ENCODE measurements at places on chromosomes 7 and 10.

GRCh38 chr10:22285130-22285529 lies 31.1 kb upstream of the COMMD3 start:
- DNase-seq = no peak

- DNase-seq = no peak
Observed at GRCh38 chr7:90173127-90173844, 19.0 kb downstream of the STEAP1 start.

GRCh38 chr7:140518370-140519006 lies 39.2 kb upstream of the MKRN1 start:
- DNase-seq = no peak

- peak; percentile 93 for DNase-seq
Observed at GRCh38 chr7:47795631-47796030, 152.6 kb downstream of the PKD1L1 start.

DNA sequence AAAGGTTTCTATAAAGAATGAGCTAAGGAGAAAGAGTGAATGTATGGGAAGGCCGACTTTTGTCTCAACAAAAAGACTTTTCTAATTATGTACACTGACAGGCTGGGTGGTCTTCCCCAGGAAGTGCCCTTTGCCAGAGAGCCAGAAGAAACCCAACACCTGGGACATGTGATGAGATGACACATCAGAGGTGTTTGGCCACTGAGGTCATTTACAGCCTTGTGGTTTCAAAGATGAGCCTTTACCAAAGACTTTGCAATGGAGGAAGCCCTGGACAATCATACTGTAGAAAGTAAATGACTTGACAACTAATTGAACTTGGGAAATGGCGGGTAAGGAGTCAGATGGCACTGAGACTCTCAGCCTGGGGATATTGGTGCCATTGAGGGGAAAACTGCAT lies 3.4 kb upstream of the NRG3 start:
- no peak for DNase-seq

- no peak for DNase-seq
Observed at GRCh38 chr7:43198599-43199090, 86.2 kb downstream of the HECW1 start.

- no peak for DNase-seq
Observed at GRCh38 chr10:49318028-49318427, 19.1 kb downstream of the C10orf71 start.

GRCh38 chr7:123096434-123096833 lies 100.9 kb upstream of the TAS2R16 start:
- DNase-seq = no peak

- no peak for DNase-seq
Observed at GRCh38 chr7:158588878-158589442, 1.3 kb upstream of the PTPRN2 start.

- DNase-seq = peak; percentile 54
Observed at GRCh38 chr7:16644636-16645592, 640 bp downstream of the ANKMY2 start.

DNA sequence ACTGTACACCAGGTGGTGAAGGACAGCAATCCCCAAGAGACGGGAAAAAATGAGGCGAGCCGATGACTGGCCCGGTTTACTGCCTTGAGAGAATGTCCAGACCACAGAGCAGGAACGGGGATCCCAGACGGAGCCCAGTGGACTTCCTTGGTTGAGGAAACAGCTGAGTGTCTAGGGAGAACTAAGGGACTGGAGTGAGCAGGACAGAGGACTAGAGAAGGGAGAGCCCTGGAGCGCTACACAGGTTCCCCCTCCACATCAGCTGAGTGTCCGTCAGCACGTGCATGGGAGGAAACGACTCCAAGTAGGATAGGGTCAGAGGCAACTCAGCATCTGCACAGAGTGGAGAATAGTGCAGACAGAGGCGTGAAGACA lies 7.1 kb upstream of the WDR86 start:
- DNase-seq = no peak

DNA sequence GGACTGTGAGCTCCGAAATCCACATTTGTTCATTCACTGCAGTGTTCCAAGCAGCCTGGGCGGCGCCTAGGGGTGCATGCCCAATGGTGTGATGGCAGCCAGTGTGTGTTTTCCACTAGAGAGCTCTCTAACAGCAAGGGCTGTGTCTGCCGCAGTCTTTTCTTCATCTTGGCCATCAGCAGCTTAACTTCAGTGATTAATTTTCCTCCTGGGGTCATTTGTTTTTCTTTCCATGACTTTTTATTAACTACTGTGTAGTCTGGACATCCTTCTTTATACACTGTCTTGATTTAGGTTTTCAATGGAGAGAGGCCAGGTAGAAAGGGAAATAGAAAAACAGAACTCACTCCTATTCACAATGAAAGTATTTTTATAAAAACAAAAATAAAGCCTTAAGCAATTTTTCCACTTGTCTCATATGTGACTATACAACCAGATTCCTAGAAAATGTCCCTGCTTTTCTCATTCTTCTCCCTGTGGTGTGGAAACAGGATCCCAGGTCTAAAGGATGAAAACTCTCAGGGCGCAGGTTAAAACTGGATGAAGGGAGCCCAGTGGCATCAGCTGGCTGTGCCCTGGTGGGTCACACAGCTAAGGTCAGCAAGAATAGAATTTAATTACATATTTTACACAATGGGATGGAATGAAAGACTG lies 176.8 kb downstream of the PKD1L1 start:
- no peak for DNase-seq

- peak; percentile 55 for DNase-seq
Observed at GRCh38 chr10:47020471-47020870, 109.2 kb downstream of the PTPN20 start.

- no peak for DNase-seq
Observed at GRCh38 chr7:25124465-25125136, 459 bp downstream of the CYCS start.

DNA sequence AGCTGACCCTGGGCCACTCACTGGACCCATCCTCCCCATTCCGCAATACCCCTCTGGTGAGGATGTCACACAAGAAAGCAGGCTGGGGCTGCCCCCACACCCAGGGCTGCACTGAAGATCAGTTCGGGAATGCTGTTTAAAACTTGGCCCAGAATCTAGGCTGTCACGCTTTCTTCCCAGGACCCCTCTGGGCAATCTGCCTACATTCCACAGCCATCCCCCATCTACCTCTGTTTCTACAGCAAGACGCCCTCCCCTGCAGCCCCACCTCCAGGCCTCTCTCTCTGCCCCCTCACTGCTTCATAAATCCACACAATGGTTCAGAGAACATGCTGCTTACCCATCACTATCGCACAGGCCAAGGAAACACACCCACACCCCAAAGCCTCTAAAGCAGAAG lies 36.1 kb downstream of the XPNPEP1 start:
- no peak for DNase-seq

- peak; percentile 42 for DNase-seq
Observed at GRCh38 chr7:135853499-135853898, 104.9 kb upstream of the FAM180A start.

DNA sequence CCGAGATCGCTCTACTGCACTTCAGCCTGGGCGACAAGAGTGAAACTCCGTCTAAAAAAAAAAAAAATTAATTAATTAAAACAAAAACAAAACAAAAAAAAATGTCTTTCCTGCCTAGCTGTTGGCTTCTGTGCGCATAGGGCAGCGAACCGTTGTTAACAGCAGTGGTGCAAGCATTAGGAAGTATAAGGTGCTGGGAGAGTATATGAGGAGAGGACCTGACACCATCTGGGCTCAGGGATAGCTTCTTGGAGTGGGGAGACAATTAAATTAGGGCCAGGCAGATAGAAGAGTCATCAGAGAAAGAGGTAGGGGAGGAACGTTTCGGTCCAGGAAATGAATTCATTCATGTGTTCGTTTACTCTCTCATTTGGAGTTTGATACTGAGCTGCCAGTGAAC lies 46.2 kb upstream of the EZH2 start:
- no peak for DNase-seq

DNA sequence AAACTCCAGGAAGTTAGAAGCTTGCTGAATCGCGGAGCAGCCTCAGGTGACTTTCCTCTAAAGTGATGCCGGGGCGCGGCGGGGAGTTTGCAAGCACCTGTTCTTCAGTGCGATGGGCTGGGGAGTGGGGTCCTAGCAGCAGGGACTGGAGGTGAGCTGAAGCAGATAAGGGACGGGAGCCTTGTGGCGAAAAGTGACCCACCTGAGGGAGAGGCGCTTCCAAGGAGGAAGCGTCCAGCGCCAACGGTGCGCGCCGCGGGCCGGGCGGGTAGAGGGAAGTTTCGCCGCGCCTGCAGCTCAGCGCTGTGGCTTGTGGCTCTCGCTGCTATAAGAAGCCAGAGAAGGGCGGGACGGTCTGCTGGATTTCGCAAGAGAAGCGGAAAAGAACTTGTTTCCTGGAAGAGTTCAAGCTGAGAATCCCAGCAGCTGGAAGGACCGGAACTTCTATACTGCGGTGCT lies at the start of gene STEAP4:
Gene STEAP4, minus strand, starts transcription at position 305 of the 459 bp plus-strand sequence. CDS start 22,625 bp downstream, outside the sequence.
- no peak for DNase-seq

- DNase-seq = no peak
Observed at GRCh38 chr10:88062385-88062784, 199.0 kb downstream of the PTEN start.

DNA sequence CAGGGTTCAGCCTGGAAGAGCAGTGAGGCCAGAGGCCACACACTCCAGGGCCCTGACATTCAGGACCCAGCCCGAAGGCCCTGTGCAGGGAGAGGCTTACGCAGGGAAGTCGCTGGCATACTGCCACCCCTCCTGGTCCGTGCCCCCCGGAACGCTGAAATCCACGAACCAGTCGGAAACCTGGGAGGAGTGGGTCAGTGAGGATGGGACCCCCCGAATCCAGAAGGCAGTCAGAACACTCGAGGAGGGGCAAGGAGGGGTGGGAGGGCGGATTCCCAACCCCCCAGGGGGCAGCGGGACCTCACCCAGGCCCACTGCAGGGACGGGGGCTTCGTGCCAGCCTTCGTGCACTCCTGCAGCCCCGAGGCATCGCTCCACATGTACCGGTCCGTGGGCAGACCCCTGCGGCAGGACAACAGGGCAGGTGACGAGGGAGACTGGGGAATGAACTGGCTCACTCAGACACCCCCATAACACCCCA lies 13.5 kb downstream of the BHLHA15 start:
- DNase-seq = no peak

DNA sequence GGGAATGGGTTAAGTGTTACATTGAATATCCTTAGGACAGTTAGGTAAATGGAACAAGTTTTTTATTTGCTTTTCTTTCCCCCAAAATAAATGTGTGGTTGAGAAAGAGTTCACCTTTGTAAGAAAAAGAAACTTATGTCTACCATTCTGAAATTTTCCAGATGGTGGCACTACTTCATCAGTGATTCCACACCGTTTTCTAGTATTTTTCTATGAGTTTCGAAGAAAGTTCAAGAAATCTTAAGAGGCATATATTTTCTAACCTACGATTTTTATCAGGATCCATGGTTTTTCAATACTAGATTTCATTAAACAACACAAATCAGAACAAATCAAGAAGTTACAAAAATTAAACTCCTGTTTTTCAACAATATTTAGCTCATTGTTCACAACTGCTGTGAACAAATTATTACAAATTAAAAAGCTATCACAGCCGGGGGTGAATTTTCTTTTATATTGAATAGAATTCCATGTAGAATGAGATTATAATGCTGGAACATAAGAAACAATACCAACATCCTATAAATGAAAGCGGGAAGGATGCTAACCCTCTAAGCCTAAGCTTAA lies 163.1 kb upstream of the NPVF start:
- peak; percentile 11 for DNase-seq

DNA sequence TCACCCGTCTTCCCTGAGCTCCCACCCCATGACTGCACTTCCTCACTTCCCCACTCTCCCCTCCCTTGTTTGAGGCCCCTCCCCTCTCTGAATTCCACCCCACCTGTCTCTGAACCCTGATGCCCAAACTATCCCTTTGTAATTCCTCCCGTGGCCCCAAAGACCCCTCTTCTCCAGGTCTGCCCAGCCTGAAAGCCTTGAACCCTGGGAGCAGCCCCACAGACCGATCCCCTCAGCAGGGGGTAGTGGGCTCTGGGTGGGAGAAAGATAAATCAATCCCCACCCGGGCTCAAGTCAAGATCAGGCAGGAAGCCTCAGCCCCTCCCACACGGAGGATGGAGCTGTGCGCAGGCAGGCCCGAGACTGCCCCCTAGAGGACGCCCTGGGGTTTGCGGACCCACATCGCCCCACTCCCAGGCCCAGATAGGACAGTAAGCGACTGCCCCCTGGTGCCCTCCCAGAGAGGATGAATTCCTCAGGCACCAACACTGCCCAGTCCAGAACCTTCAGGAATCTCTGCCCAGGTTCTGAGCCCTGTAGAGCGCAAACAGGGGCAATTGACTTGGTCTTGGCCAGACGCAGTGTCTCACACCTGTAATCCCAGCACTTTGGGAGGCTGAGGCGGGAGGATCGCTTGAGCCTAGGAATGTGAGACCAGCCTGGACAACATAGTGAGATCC lies 11.7 kb downstream of the HSPB1 start:
- peak; percentile 86 for DNase-seq

DNA sequence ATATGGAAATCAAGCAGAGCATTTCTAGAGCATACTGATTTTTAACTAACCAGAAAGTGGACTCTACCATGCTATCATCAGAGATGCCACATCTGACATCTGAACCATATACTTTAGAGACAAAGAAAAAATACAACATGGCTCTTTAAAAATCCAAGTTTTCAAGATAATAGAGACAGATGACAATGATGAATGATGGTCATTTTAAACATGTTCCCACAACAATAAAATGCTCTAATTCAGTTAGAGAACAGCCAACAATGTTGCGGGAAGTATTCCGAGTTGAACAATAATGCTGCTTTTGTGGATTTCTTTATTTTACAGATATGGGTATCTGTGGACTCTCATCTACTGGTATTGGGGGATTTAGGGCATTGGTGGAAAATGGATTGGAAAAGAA lies 52.8 kb downstream of the PRTFDC1 start:
- no peak for DNase-seq

DNA sequence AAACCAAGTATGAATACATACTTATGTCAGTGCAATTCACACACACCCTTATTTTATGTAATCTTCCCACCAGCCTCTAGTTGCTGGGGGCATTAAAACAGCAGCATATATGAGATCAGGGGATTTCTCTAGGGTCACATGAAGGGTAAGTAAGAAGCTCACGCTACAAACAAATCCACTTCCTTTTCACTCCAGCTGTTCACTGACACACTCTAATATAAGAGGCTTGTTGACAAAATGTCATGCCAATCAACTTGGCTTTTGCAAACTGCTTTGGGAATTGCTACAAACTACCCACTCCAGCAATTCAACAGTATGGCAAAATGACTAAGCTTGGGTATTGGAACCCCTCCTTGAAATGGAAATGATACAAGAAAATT lies 10.3 kb downstream of the FAM3C start:
- DNase-seq = no peak

Measured in HFFc6 (cell line).